ENCODE measurements at places on chromosomes 1 and 21. TPM values are rescaled to one million over a fixed set of nuclear protein-coding genes. Genes with fewer than 3 reads are reported as not detected.

DNA sequence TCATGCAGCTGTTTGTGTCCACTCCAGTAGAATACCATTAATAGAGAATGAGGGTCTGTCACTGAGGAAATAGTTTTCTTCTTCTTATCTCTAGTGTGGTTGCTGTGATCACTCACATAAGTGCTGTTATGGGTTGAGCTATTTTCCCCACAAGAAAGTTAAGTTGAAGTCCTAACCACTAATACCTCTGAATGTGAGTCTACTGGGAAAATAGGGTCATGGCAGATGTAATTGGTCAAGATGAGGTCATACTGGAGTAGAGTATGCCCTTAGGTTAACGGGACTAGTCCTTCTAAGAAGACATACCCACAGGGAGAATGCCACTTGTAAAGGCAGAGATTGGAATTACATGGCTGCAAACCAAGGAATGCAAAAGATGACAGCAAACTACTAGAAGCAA is 70.5 kb upstream of the COL24A1 start:
- DNase-seq, result no peak

Gene CD5L
- not detected for total RNA-seq

Gene CHI3L2
- total RNA-seq, result 25.0 TPM

Gene LRIF1
- 15.8 TPM for total RNA-seq

DNA sequence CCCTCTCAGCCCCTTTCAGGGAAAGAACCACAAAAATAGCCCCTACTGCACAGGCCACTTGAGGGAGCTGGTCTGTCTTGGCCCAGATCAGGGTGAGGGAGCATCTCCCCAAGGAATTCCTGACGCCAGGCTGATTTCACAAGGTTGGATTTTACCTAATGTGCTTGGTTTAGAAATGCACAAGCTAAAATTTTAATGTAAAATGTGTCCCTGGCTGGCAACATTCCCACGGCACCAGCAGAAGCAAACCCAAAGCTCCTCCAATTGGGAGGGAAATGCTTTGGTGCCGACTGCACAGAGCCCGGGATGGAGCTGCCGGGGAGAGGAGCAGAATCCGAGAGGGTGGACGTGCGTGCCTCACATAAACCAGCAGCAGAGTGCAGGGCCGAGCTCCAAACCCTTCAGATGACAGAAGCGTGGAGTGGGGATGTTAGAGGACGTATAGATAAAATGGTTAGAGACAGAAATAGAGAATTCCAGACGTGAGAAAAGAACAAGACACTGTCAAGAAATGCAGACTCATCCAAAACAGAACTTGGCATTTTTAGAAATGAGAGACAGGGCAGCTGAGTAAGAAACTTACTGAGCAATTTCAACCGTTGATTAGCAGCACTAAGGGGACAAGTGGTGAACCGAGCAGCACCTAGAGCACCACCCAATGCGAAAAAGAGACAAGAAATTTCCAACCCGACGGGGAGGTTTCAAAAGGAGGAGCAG is 41.6 kb upstream of the TMEM52 start:
- no peak for DNase-seq
